ENCODE measurements at places on chromosomes 4 and X.
A peak's percentile ranks its signal among the peaks of the same experiment; 100 is the strongest.

GRCh38 chr4:101345596-101346350, 1.6 kb downstream of the PPP3CA start:
- DNase-seq = peak; percentile 61

DNA sequence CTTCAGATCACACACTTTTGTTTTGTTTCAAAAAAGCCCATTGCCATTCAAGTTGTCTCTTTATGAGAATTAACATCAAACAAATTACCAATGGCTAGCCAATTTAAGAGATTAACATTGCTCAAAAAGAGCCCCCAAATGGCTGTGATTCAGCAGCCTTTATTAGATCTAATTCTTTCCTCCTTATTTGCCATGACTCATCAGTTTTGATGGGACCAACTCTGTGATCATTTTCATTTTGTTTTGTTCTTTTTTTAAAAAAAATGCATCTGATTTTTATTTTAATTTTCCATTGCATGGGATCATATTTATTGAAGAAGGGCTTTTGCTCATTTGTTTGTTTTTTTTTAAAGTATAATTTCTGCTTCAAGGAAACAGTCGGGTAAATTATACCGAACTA, 161.6 kb upstream of the FRMPD4 start:
- no peak for DNase-seq

DNA sequence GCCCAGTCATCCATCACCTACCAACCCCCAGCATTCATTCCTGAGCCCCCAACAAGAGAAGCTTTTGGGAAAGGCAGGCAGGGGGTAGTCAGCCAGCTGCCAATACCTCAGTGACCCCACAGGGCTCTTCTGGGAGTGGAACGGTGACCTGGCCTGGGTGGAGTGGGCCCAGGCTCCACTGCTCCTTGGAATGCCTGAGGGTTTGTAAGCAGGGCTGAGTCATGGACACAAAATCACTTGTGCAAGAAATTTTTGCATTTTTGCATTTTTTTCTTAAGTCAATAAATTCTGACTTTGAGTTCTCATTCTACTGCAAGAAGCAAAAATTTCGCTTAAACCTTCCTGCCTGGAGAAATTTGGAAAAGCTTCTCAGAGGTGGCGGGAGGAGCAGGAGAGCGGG, 18.5 kb downstream of the SORCS2 start:
- DNase-seq = no peak

- no peak for DNase-seq
Measured at GRCh38 chr4:34196375-34196774, 2047.9 kb downstream of the ARAP2 start.
